ENCODE measurements at places on chromosomes 11 and 22. TPM values are rescaled to one million over a fixed set of nuclear protein-coding genes. Genes with fewer than 3 reads are reported as not detected.

The SAA2 gene
- total RNA-seq: not detected

The TSSK2 gene
- total RNA-seq: not detected

The CHRM1 gene
- not detected for total RNA-seq

The SRRD gene
- total RNA-seq: 32.5 TPM

The P2RY2 gene
- total RNA-seq: 6.3 TPM

The TMA7B gene
- not detected for total RNA-seq

The SSRP1 gene
- 188 TPM for total RNA-seq

The NAALAD2 gene
- 0.04 TPM for total RNA-seq

The MOV10L1 gene
- 0.18 TPM for total RNA-seq

The MS4A3 gene
- not detected for total RNA-seq

The TECTA gene
- total RNA-seq: 0.11 TPM

The TMEM45B gene
- 0.28 TPM for total RNA-seq

The TRIM34 gene
- total RNA-seq: 8.1 TPM

The MPZL2 gene
- total RNA-seq: 62.0 TPM

The TBX10 gene
- total RNA-seq: not detected

The RFPL2 gene
- not detected for total RNA-seq

The TRIM51 gene
- total RNA-seq: not detected

The OR52I2 gene
- total RNA-seq: not detected

The IFITM2 gene
- 342 TPM for total RNA-seq

The PATE1 gene
- not detected for total RNA-seq

Measured in foreskin keratinocyte (primary cell).